HTR-8/SVneo (cell line): ENCODE measurements at places on chromosomes 16 and 17.

GRCh38 chr16:50615891-50616290, 65.2 kb downstream of the SNX20 start:
- DNase-seq: no peak

- DNase-seq: no peak
Observed at GRCh38 chr16:9318764-9319163, 227.3 kb downstream of the HAPSTR1 start.

DNA sequence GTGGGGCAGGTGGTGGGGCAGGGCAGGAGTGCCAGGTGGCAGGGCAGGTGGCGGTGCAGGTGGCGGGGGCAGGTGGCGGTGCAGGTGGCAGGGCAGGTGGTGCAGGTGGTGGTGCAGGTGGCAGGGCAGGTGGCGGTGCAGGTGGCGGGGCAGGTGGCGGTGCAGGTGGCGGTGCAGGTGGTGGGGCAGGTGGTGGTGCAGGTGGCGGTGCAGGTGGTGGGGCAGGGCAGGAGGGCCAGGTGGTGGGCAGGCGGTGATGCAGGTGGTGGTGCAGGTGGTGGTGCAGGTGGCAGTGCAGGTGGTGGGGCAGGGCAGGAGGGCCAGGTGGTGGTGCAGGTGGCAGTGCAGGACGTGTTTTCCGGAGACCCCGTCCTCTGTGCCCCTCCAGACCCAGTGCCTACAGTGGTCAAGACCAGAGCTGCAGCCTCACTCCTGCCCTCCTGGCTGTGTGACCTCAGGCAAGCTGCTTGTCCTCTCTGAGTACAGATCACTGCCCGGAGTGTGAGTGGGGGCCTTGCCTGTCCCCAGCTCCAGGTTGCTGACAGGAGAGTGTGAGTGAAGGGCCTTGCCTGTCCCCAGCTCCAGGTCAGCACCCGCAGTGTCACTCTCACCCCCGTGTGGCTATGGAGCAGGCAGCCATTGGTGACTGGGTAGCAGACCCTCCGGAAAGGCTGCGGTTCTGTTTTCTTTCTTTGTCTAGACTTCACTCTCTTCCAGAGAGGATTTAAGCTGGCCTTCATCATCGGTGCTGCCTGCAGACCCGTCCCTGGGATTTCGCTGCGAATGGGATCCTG, 16.1 kb upstream of the NPTX1 start:
- DNase-seq: no peak

DNA sequence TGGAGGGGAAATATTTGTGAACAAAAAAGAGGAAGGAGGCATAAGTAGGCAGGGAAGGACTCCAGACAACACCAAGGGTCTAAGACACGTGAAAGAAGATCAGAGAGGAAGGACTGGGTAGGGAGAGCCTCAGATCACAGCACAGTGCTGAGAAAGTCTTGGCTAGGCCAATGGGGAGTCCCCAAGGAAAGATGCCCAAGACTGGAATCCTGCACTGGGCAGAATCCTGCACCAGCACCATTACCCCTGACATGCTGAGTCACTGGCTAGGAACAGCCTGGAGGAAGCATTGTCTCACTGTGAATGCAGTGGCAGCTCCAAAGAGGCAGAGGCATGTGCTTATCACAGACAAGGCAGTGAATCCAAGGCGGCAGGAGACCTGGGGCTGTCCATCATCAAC, 19.2 kb downstream of the CLEC19A start:
- DNase-seq: no peak

- no peak for DNase-seq
Observed at GRCh38 chr16:35296962-35297653, 1837.7 kb downstream of the TP53TG3F start.
